ENCODE measurements at places on chromosomes 6 and 20.

DNA sequence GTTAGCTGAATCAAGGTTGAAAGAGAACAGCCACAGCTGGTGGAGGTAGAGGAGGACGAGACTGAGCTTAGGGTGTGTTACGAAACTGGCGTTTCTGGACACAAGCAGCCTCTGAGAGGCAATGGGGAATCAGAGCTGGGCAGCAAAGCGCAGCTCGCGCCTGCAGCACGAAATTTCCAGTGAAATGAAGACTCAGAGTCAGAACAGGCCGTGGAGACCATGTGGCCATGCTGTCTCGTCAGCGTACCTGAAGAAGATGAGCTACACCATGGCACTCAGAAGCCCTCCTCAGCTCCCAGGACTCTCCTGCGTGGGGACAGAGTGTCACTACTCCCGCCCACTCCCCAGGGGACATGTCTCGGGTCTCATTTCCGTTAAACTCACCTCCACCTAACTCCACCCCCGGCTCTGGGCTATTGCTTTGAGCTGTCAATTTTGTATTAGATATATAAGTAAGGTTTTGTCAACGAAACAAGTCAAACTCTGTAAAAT lies 256.9 kb downstream of the ERMARD start:
- DNase-seq: no peak

DNA sequence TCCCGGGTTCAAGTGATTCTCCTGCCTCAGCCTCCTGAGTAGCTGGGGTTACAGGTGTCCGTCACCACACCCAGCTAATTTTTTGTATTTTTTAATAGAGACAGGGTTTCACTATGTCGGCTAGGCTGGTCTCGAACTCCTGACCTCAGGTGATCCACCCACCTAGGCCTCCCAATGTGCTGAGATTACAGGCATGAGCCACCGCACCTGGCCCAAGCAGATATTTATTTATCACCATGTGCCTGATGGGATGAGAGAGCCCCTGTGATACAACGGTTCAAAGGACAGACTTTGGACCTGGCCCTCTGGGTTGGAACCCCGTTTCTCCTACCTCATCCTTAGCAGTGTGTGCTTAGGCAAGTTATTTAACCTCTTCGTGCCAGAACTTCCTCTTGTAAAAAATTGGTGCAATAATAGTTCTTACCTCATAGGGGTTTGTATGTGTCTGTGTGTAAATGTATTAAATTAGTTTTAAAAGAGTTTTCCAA lies 19.2 kb upstream of the STK38 start:
- DNase-seq: no peak

GRCh38 chr20:653590-654416 lies 803 bp upstream of the SRXN1 start:
- DNase-seq: no peak

DNA sequence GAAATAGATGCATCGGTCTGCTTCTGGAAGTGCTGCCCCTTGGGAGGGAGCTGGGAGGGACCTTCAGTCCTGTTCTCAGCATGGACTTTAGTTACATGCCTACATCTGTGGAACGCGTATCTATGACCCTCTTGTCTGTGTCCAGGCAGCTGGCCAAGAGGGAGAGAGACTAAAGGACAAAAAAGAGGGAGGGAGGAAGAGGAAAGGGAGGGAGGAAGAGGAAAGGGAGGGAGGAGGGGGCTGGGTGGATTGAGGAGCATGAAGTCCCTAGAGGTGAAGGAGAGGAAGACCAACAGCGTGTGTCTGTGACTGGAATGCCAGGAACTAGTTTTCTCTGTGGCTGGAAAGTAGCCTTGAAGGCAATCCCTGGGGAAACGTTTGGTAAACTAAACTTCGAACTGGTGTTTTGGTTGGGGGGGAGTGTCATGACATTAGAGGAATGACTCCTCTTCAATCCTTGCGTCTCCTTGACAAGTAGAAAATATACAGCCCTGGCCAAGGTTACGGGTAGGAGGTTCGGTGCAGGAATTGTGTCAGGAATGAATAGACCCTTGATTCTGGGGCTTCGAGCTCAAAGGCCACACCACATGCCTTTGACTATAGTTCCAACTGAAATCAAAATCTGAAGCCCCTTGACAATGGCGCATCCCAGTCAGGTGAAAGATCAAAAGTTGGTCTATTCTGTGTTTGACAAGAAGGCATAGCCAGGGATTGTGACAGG lies 52.0 kb upstream of the PLEKHG1 start:
- DNase-seq: no peak

GRCh38 chr20:54573838-54574237 lies 98.4 kb downstream of the DOK5 start:
- DNase-seq: no peak

GRCh38 chr6:56838965-56839364 lies 115.9 kb upstream of the BEND6 start:
- no peak for DNase-seq

DNA sequence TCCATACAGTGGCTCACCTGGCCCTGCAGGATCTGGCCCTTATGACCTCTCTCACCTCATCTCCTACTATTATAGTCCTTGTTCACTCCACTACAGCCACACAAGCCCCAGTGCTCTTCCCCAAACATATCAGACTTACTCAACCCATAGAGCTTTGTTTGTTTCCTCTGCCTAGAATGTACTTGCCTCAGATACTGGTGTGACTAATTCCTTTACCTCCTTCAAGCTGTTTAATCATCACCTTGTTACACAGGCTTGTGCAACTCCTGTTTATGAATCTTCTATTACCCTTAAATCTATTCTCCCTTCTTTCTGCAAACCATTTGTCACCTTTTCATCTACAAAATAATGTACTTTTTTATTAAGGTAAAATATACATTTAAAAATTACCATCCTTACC lies 3.2 kb downstream of the DEFB125 start:
- no peak for DNase-seq

DNA sequence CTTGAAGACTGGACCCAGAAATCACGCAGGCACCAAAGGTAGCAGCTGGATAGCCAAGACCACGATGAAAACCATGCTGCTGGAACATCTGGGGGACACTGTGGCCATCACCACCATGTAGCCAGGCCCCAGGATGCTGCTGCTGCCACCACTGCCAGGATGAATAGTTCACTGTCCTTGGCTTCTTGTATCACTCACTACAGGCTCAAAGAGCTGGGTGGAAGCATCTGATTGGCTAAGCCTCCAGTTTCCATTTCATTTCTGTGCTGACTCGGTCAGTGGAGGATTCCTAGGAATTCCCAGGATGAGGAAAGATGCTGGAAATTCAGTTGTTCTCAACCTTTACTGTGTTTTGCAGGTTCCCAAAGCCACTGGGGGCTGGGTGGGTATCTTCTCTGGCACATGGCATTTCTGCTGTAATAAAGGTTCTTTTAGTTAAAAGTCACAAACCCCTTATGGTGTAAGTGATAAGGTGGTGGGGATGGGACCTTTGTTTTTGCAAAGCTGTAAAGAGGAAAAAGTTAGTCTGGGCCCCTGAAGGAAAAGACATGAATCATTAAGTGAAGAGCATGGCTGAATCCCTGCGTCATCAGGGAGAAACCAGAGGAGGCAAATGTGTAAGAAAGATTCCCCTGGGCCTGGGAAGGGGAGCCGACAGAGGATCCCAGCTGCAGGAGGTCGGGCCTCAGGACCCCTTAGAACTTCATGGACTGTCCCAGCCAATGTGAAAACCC lies 75.6 kb upstream of the RNF24 start:
- no peak for DNase-seq

DNA sequence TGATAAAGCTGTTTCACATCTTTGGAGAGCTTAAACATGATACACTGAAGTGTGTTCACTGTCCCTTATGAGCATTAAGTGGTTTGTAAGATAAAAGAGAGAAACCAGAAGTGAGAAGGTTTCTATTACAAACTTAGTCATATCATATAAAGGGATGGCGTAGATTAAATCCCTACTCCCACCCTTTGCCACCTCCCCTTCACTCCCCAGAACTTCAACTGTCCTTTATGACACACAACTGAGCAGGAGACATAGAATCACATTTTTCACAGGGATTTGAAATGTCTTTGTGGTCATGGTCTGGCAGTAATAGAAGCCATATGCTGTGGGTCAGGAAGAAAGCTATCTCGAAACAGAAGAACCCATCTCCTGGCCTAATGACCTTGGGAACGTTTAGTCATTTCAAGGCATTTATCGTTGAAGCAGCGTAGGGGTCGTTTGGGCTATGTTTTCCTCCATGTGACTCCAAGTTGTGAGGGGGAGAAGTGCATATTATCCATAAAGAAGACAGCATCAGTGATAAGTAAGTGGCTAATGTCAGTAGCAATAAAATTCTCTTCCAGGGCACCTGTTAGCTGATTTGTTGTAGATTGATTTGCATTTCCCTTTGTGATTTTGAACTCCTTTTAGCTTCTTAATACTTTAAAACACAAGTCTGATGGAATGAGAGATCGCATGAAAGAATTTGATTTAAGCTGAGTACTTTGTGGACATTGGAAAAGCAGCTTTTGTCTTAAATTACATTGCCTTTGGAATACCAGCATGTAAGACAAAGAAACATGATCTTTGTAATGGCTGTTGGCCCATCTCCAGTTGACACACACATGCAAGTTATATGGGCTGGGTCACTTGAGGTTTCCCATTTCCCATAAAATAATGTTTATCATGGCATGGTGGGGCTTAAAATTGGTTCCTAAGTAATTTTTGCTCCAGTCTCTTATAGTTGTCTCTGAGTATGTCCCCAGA lies 501.5 kb upstream of the FLRT3 start:
- DNase-seq: no peak

GRCh38 chr20:50758992-50759391 lies 27.6 kb downstream of the PARD6B start:
- DNase-seq: no peak

- no peak for DNase-seq
Observed at GRCh38 chr20:19047040-19047950, 165.1 kb upstream of the SLC24A3 start.

GRCh38 chr20:51418137-51418529 lies 124.4 kb downstream of the NFATC2 start:
- DNase-seq: no peak

DNA sequence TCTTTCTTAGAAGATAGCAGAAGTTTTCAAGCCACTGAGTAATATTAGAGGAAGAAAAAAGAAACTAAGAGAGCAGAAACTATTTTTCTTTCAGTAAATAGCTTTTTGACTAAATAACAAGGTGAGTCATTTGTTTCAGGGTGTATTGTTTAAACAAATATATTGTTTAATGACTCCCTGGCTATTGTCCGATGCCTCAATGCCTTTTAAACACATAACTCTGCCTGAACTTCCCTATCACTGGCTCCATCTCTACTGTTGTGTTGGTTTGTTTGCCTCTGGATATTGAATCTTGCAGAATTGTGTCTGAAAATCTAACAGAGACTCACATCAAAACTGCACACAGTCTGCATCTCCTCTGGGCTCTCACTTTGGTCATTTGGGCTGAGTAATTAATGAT lies 19.6 kb upstream of the CLIC5 start:
- DNase-seq: no peak

GRCh38 chr6:67112120-67112519 lies 1405.1 kb upstream of the EYS start:
- DNase-seq: no peak

DNA sequence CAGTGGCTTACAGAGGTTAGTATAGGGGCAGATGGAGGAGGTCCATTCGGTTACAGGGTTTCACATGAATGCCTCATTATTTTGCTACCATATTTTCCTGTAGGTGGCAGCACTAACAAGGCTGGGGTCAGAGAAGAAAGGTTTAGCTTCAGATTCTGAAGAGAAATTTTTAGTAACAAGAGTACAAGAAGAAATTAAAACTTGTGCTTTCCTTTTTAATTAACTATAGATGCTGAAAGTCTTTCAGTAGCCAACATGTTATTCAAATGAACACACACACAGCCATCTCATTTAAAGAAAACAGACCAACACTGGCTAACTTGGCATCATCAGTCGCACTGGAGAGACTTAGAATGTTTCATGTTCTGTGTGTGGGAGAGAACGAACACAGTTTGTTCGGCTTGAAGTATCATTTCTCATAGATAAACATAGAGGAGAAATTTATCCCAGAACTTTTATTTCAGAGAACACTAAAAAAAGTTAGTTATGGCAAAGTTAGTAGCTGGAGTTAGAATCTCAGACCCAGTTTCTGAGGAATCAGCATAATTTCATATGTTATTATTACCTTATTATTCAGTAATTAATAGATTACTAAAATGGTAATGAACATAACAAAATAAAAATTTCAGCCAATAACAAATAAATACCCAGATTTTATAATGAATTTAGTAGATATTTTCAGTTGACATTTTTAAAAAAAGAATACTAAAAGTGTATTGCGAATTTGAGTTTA lies 314.0 kb upstream of the RSPO3 start:
- DNase-seq: no peak

- DNase-seq: no peak
Observed at GRCh38 chr20:2144850-2145249, 43.2 kb downstream of the STK35 start.

GRCh38 chr20:4165984-4166725 lies 150.8 kb upstream of the RNF24 start:
- DNase-seq: no peak

DNA sequence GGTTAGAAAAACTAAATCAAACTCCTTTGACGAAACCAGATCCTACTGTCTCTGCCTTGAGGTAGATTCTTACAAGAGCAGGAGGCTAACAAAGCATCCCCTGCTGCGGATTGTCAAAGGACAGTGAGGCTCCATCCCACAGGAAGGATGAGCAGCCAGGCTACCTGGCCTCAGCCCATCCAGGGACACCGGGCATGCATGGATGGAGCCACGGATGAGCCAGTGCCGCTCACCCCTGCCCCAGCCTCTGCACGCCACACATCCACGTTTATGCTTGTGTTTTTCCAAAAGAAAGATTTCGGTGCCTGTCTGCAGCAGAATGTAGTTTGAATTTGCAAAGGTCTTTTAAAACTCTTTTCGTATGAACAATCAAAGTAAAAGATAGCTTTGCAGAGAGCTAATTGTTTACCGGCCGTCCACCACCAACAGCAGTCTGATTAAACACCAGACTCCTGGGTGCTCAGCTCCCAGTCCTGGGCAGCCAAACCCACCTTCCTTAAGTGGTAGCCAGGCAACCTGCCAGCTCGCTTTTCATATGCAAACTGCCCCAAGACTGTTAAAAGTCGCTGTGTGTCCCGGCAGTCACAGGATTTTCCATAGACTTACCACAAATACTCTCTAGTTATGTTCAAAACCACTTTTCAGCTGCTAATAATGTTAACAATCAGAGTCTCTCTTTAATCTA lies 999 bp downstream of the THBS2 start:
- DNase-seq: no peak

DNA sequence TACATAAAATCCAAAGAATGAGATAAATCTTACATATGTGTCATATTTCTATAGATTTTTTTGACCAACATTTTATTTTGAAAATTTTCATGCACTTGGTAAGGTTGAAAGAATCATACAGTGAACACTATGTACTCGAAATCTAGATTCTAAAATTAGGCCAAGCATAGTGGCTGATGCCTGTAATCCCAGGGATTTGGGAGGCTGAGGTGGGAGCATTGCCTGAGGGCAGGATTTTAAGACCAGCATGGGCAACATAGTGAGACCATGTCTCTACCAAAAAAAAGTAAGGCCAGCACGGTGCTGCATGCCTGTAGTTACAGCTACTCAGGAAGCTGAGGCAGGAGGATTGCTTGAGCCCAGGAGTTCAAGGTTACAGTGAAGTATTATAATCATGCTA lies 158.6 kb downstream of the LAMA2 start:
- no peak for DNase-seq

GRCh38 chr6:52544602-52545405 lies 32.1 kb downstream of the TRAM2 start:
- no peak for DNase-seq

GRCh38 chr6:75128878-75129570 lies 76.8 kb downstream of the COL12A1 start:
- DNase-seq: no peak
